ENCODE measurements at places on chromosomes 3 and 15. TPM values are rescaled to one million over a fixed set of nuclear protein-coding genes. Genes with fewer than 3 reads are reported as not detected.

- H3K36me3 ChIP-seq, result peaks cover 1% of the 10 kb centered on the region
- H3K4me3 ChIP-seq, result no peak overlapping the region
- no peak overlapping the region for H3K27ac ChIP-seq
- no peaks in the 10 kb centered on the region for H3K27me3 ChIP-seq
- peaks cover 35% of the 10 kb centered on the region for H3K4me1 ChIP-seq
Measured at GRCh38 chr3:52090131-52090932, 34.0 kb upstream of the DUSP7 start.

- DNase-seq, result no peak
- no peak overlapping the region for H3K27ac ChIP-seq
- H3K4me3 ChIP-seq, result no peak overlapping the region
- no peaks in the 10 kb centered on the region for H3K4me1 ChIP-seq
Measured at GRCh38 chr3:132180337-132180791, 136.8 kb upstream of the ACP3 start.

GRCh38 chr15:92958105-92958504 is 58.0 kb downstream of the CHD2 start:
- H3K4me3 ChIP-seq, result no peak overlapping the region
- H3K4me1 ChIP-seq, result peaks cover 30% of the 10 kb centered on the region
- peaks cover 84% of the 10 kb centered on the region for H3K36me3 ChIP-seq
- no peaks in the 10 kb centered on the region for H3K27me3 ChIP-seq

DNA sequence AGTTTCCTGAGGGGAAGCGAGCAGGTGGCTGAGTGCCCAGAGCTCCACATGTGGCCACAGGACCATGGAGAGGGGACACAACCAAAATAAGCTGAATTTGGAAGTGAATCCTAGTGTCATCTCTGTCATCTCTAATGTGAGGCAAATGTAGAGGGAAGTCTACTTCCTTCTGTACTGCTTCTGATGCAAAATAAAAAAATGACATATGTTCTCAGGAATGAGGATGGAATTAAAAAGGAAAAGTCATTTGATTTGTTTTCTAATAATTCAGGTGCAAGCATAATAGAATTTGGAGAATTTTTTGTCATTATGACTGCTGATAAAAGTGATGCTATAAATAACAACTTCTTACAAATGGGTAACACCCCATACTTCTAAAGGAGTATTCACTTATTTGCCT is 59.5 kb upstream of the POU1F1 start:
- peaks cover 19% of the 10 kb centered on the region for H3K4me1 ChIP-seq
- H3K36me3 ChIP-seq, result no peaks in the 10 kb centered on the region
- H3K27me3 ChIP-seq, result no peaks in the 10 kb centered on the region
- no peak overlapping the region for H3K4me3 ChIP-seq
- no peak for DNase-seq
- no peak overlapping the region for H3K27ac ChIP-seq

DNA sequence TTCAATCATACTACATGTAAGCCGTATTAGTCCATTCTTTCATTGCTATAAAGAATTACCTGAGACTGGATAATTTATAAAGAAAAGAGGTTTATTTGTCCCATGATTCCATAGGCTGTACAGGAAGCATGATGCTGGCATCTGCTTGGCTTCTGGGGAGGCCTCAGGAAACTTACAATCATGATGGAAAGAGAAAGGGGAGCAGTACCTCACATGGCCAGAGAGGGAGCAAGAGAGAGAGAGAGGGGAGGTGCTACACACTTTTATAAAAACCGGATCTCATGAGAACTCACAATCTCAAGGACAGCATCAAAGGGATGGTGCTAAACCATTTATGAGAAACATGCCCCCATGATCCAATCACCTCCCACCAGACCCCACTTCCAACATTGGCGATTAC is 14.3 kb upstream of the CLASP2 start:
- H3K36me3 ChIP-seq, result peaks cover 1% of the 10 kb centered on the region
- H3K27ac ChIP-seq, result no peak overlapping the region
- no peak overlapping the region for H3K4me3 ChIP-seq
- no peaks in the 10 kb centered on the region for H3K4me1 ChIP-seq

Gene MUSTN1
- 3.0 TPM for total RNA-seq

Gene NKIRAS1
- total RNA-seq, result 3.4 TPM

DNA sequence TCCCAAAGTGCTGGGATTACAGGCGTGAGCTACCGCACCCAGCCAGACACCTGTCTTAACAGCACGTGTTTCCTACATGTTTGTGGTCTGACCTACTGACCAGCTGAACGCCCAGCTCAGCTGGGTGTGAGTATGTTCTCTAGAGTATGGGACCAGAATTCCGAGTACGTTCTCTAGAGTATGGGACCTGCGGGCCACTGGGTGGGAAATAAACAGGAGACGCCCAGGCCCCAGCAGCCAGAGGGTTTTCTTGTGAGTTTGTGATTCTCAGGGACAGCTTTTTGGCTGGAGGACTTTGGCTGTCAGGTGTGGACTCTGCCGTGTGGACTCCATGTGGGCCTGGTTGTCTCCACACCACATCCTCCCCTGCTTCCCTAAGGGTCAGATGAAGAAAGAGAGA is 87.3 kb downstream of the CHRD start:
- peaks cover 2% of the 10 kb centered on the region for H3K4me1 ChIP-seq
- no peak overlapping the region for H3K4me3 ChIP-seq
- H3K27ac ChIP-seq, result no peak overlapping the region
- DNase-seq, result peak; percentile 11
- peaks cover 24% of the 10 kb centered on the region for H3K27me3 ChIP-seq

DNA sequence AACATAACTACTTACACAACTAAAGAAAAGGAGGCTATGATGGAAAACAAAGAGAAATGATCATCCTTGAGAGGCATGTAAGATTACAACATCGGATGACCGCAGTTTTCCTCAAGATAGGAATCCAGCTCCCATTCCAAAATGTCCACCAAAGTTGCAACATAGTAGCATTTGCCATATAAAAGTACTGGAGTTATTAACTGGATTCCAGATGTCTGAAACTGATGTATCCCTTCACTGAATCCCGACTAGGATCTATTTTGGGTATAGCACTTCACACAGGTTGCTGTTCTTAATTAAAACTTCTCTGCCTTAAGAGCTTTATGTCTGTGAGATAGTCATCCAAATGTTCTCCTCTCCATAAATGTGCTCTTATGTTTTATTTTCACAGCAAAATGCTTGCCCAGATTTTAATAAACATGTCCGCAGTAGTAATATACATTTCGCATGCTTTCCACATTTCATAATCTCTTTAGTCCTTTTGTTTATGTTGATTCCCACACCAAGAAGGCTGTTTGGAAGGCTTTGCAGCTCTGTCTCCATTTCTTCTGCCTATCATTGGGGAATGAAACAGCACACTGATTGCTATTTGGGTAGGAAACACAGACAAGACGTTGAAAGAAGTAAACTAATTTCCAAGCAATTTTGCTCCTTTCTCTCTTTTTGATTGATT is 716.5 kb upstream of the CFAP20DC start:
- peaks cover 2% of the 10 kb centered on the region for H3K36me3 ChIP-seq
- H3K27ac ChIP-seq, result no peak overlapping the region
- peaks cover 33% of the 10 kb centered on the region for H3K27me3 ChIP-seq
- H3K4me3 ChIP-seq, result no peak overlapping the region

Gene TAGLN3
- total RNA-seq, result not detected

- DNase-seq, result peak; percentile 72
- no peaks in the 10 kb centered on the region for H3K27me3 ChIP-seq
- peaks cover 49% of the 10 kb centered on the region for H3K4me1 ChIP-seq
- H3K4me3 ChIP-seq, result peak overlapping the region; percentile 59
- H3K36me3 ChIP-seq, result peaks cover 61% of the 10 kb centered on the region
Measured at GRCh38 chr3:11300970-11301369, 28.8 kb downstream of the ATG7 start.

Gene DPPA2
- total RNA-seq, result not detected

Gene CASR
- not detected for total RNA-seq

DNA sequence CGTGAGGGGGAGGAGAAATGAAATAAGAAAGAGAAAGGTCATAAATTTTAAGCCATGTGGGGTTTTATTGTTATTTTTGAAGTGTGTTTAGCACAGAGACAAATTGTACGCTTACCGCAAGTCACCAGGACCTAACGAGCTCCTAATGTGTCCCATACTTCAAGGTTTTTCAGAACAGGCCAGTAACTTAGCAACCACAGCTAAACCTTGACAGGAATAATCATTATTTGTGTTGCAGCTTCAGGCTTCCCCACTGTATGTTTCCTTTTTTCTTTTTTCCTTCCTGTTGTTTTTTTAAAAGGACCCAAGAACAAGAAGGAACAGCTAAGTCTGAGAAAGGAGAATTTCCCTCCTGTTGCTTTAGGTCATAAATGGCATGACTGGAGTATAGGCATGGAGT is 160.8 kb downstream of the TUSC7 start:
- H3K4me1 ChIP-seq, result no peaks in the 10 kb centered on the region
- no peak for DNase-seq
- H3K27ac ChIP-seq, result no peak overlapping the region
- no peaks in the 10 kb centered on the region for H3K36me3 ChIP-seq

- peaks cover 28% of the 10 kb centered on the region for H3K36me3 ChIP-seq
- no peak overlapping the region for H3K4me3 ChIP-seq
- peaks cover 9% of the 10 kb centered on the region for H3K4me1 ChIP-seq
- no peaks in the 10 kb centered on the region for H3K27me3 ChIP-seq
- DNase-seq, result no peak
Measured at GRCh38 chr15:56957812-56958406, 39.5 kb downstream of the TCF12 start.

All from activated CD8-positive, alpha-beta memory T cell treated with anti-CD3 and anti-CD28 coated beads, Interleukin-2, amount 10 ng/mL, durations not matched to agents 7 days and 5 days (primary cell).